ENCODE measurements at places on chromosomes 7 and 10.

GRCh38 chr7:18940593-18941134, 176.8 kb downstream of the TWIST1 start:
- no peak for DNase-seq

DNA sequence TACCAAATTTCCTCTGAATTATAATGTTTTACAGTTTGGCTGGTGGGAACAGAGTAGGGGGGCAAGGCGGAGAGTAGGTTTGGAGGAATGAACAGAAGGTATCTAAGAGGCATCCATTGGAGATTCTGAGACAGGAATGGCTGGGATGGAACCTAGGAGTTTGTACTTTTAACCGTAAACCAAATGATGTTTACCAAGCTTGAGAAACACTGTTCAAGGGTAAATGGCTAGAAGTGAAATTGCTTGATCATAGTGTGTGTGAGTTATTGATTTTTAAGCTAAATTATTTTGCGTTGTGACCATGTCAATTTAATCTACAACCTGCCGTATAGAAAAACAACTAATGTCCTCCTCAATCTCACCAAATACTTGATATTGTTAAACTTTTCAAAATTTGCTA, 306.4 kb upstream of the PHYHIPL start:
- no peak for DNase-seq

DNA sequence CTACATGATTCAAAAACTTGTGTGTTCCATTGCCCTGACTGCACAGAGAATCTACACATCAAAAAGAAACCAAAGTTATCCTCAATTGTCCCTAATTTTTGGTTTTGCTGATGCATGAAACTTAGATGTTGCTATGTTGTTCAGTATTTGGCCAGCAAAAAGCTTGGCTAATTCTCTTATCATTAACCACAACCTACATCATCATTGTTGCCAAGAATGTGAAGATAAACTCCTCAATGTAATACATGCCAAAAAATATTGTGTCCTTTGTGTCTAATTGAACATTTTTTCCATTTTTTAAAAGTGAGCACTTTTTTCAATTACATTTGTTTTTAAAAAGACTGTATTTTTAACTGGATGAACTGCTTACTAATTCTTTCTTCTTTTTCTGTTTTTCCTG, 268.0 kb upstream of the SEMA3D start:
- DNase-seq, result no peak

DNA sequence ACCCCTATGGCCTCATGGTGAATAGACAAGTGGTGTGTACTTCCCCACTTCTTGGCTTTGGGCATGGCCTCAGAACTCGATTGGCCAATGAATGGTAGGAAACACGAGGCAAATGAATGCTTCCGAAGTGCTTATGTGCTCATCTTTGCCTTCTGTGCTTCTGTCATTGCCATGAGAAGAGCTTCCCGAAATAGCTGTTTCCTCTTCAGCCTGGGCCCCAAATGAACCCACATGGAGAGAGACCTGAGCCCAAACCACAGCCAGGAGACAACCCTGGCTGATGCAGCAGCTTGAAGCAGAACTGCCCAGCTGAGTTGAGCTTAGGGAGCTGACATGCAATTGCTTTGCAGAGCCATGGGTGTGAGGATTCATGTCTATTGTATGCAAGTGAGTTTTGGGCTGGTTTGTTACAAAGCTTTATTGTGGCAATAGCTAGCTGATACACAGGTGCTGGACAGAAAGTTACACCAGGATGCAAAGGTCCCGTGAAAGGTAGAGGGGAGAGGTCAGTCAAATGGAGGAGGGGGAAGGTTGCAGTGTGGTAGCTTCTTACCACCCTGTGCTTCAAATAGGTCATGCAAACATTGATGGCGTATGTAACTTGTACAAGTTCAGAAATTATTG, 328.2 kb downstream of the PLXNA4 start:
- DNase-seq, result no peak

GRCh38 chr10:79128923-79129305, 60.1 kb downstream of the ZMIZ1 start:
- DNase-seq, result peak; percentile 26

- DNase-seq, result peak; percentile 73
These were observed 87.8 kb downstream of the BTRC start for GRCh38 chr10:101441541-101442455.

DNA sequence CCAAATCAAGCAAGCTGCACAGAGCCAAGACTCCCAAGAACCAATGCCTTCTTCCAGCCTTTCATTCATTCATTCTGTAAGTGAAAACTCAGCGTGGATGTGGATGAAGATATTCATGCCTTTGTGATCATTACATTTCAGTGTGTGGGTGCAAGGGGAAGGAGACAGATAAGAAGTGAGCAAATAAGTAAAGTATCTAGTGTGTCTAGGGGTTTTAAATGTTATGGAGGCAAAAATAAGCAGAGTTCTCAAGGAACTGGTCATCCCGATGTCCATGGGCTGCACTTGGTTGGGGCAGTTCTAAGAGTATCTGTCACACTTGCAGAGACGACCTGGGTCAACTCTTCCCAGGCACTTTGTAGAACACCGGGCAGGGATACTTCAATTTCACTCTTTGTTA, 149.1 kb downstream of the KIAA1217 start:
- no peak for DNase-seq

DNA sequence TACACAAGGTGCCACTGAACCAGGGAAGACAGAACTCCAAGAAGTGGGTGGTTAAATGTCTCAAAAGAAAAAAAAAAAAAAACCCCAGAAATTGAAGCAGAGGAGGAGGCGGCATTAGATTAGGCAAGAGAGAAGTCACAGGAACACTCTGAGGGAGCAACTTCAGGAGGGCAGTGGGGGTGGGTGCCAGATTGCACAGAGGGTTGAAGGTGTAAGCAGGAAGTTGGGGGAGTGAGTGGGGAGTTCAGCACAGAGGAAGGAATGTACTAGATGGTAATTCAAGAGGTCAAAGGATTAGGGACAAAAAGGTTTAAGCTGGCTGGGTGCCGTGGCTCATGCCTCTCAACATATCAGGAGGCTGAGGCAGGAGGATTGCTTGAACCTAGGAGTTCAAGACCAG, 110.0 kb upstream of the PDLIM1 start:
- no peak for DNase-seq

GRCh38 chr7:27464970-27465369, 197.7 kb downstream of the HIBADH start:
- DNase-seq, result no peak

GRCh38 chr10:121062115-121062514, 211.0 kb downstream of the WDR11 start:
- no peak for DNase-seq

Measured in NCI-H1694 (cell line).